Kidney glomerular epithelial cell (primary cell): ENCODE measurements at places on chromosomes 7 and 10.

GRCh38 chr7:146791344-146792285 is 675.0 kb downstream of the CNTNAP2 start:
- DNase-seq = no peak

- no peak for DNase-seq
Measured at GRCh38 chr7:129187681-129188371, 607 bp upstream of the SMO start.

GRCh38 chr7:78616539-78616938 is 818.0 kb downstream of the PHTF2 start:
- no peak for DNase-seq

DNA sequence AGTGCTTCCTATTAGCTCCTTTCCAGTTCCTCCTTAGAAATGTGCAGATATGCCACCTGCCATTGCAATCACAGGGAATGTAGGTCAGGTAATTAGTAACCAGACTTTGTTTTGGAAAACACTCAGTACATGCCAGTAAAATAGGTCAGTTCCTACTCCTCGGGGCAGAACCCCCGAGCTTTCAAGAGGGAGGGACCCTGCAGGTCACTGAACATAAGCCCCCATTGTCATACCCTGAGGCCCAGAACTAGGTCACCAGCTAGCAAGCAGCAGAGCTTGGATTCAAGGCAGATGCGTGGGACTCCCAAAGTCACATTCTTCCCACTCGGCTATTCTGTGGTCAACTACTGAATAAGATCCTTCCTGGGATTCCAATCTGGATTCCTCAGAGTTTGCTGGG is 104.8 kb downstream of the PPP1R3C start:
- DNase-seq = peak; percentile 0

- no peak for DNase-seq
Measured at GRCh38 chr10:124231168-124232155, 138.1 kb upstream of the CHST15 start.

- DNase-seq = no peak
Measured at GRCh38 chr7:115008465-115009114, 86.7 kb downstream of the MDFIC start.

DNA sequence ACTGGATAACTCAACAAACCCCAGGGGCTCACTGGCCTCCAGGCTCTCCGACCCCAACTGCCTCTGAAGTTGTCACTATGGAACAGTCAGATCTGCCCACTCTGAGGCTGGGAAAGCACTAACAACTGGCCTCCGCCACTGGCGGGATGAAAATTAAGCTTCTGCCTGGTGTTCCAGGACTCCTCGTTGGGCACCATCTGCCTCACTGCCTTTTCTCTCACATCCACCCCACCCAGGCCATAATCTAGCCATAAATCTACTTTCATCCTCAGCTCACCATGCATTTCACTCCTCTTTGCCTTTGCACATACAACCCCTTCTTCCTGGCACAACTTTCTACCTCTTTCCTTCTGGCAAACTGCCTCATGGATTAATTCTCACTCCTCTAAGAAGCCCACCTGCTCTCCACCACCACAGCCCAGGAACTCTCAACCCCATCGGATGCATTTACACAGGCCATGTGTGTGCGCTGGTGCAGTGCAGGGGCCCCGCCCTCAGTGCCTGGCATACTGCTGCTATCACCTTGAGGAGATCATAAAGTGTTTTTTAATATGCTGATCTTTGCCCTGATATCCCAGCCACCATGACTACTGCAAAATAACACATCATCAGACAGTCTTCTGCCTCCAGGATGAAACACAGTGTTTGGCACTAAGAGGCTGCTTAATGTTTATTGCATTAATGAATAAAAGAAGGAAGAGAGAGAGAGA is 4.0 kb downstream of the CDHR1 start:
- DNase-seq = no peak

- DNase-seq = no peak
Measured at GRCh38 chr10:101538446-101538845, 49.6 kb downstream of the POLL start.

DNA sequence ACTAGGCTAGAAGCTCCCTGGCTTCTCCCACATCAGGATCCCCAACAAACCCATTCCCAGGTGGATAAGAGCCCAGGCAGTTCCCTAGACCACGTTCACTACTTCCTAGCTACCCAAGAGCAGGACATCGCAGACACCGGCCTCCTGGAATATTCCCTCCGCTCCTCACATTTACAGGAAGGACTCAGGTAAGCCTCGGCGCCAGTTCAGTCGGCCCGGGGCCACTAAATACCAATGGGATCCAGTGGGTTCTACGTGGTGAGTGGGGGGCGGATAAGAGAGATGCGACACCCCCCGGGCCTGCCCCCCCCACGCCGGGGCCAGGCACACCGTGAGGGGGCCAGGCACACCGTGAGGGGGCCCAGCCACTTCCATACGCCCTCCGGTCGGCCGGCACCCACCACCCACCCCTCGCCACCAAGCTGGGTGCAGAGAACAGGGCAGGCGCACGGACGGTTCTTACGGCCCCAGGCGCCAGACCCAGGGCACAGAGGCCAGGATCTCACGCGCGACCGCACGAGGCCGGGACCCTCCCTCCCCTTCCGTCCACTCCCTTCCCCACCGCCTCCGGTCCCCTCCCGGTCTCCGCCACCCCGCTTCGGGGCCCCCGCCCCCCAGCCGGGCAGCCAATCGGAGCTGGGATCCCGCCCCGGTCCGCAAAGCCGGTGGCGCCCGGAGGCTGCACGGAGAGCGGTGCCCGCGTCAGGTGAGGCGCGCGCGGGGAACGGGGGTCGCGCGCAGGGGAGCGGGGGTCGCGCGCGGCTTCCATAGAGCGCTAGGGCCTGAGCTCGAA is at the start of gene BLVRA:
TSS of gene BLVRA (plus strand) at position 652 of the 793 bp plus-strand sequence. CDS start 12,479 bp downstream, outside the sequence.
- peak; percentile 22 for DNase-seq

GRCh38 chr10:117096599-117097201 is 41.4 kb downstream of the VAX1 start:
- no peak for DNase-seq

GRCh38 chr7:23014681-23015080 is 751 bp upstream of the HYCC1 start:
- DNase-seq = no peak

GRCh38 chr7:14507617-14508016 is 394.9 kb downstream of the DGKB start:
- DNase-seq = no peak

GRCh38 chr7:151888079-151889067 is 11.5 kb upstream of the PRKAG2 start:
- no peak for DNase-seq

DNA sequence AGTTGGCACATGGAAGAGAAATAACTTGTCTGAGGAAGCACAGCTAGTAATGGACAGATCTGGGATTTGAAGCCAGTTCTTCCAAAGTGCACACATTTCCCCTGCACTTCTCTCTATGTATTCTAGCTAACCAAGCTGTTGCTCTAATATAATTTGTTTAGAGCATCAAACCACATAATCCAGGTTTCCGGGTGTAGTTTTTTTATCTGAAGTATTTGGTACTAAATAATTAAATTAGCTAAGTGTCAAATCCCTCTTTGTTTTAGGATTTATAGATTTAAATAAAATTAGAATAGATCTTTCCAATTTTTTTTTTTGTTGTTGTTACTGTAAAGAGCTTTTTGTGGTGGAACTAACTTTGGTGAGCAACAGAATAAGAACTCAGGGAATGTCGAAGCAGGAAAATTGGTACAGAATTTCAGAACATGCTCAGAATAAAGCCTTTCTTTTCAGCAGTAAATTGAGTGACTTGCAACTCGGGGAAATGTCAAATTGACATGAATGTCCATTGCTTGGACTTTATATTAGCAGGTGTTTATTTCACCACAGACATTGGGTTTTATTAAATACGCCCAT is 33.7 kb downstream of the CAMK1D start:
- DNase-seq = no peak

GRCh38 chr10:14062528-14063260 is 268.0 kb downstream of the FRMD4A start:
- peak; percentile 61 for DNase-seq

- no peak for DNase-seq
Measured at GRCh38 chr10:11249152-11249807, 231.6 kb downstream of the CELF2 start.

DNA sequence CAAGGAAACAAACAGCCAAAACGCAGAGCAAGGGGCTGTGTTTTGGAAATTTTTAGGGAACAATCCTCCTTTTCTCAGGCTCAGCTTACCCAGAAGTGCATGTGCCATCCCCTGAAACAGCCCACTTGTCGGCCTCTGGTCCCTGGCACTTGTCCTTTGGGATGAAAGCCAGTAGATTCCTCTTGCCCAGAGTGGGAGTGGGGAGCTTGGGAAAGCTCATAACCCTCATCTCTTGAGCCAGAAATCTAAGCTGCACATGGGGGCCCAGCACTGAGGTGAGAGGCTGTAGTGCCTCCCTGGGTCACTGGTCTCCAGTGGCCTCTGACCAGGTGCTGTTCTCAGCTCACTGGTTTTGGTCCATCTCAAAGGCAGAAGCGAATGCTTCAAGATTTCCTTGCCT is 150.3 kb downstream of the RNF216 start:
- DNase-seq = no peak

GRCh38 chr7:117759950-117760640 is 113.1 kb downstream of the CTTNBP2 start:
- no peak for DNase-seq

DNA sequence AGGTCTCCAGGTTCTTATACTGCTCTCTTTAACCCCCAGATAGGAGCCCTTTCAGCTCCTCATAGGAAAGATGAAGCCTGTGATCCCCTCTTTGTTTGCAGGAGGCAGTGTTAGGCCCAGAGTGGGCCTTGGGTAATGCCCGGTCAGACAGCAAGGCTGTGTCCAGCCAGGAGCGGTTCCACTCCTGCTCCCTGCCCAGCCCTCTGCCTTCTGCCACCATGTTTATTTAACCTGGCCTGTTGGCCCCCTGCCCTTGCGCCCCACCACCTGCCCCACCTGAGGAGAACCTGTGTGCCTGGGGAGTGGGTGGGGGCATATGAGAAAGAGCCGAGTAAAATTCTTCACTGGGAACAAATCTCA is 24.3 kb downstream of the CDH23 start:
- no peak for DNase-seq

DNA sequence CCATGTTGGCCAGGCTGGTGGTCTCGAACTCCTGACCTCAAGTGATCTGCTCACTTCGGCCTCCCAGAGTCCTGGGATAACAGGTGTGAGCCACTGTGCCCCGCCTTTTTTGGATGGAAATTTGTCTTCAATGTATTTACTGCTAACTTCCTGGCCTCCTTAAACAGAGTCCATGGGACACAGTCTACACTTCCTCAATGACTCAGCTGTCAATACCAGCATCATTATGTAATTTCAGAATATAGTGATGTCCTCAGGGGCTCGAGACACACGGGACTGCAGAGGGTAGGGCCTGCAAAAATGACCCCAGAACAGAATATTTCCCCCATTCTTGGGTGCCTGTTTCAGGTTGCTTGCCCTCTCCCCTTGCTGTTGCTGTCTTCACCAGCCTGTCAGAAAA is 31.1 kb downstream of the CAMK2G start:
- no peak for DNase-seq

GRCh38 chr10:128035557-128035973 is 90.7 kb downstream of the MKI67 start:
- no peak for DNase-seq

GRCh38 chr7:41312235-41312634 is 390.7 kb downstream of the INHBA start:
- DNase-seq = no peak

DNA sequence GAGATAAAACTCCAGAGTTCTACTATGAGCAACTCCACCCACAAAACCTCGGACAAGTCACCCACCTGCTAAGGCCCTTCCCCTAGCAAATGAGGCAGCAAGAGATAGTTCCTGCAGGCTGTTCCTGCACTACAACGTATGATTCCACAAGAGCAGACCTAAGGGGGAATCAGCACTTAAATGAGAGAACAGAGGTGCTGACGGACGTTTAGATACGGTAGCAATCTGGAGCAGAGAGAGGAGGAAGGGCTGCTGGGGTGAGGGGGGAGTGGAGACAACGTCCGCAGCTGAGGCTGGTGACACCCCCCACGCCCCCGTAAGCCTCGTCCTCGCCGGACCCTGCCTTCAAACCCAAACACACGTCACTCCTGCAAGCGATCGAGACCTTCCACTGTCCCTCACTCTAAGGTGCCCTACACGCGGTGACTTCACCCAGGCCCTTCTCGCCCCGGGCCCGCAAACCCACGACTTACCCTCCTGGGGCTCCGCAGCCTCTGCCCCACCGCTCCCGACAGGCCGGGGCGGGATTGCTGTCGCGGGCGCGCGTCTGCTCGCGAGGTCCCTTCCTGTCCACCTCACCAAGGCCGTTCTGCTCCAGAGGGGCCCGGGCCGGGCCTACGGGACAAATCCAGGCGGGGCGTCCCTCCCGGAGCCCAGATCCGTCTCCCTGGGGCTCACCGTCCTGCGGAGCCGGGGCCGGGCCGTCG is 635 bp downstream of the ZNF12 start:
- DNase-seq = no peak

DNA sequence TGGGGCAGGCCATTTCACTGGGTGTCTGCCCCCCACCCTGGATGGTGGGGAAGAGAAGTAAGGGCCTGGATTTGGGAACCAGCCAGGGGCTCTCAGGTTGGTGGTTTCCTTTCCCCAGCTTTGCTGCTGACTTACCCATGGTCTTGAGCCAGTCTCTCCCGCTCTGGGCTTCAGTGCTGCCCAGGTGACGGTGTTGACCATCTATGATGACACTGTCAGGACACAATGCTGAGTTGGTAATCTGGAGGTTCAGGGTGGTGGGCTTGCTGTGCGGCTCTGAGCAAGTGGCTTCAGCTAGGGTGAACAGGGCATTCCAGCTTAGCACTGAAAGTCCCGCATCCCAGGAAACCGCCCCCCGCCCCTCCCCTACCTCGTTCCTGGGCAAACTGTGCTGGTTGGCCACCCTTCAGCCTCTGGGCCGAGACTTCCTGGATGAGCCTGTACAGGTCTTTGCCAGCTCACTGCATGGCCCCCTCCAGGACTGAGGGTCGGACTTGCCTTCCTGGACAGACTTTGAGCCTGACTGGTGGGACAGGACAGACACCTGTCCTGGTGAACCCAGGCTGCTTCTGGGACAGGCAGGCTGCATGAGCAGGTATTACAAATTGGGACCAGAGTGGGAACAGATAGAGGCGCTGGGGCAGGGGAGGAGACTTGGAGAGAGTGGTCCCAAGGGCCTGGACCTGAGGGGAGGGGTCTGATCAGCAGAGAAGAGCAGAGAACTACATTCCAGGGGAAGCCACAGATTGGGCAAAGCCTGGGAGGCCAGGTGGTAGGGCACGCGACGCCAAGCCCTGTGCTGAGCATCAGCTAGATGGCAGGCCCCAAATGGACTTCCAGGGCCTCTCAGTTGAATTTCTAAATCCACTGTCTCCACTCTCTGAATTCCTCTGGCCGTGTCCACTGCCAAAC is 19.9 kb upstream of the ZMIZ1 start:
- no peak for DNase-seq
